LHCN-M2 (cell line): ENCODE measurements at places on chromosomes 2 and 18. TPM values are rescaled to one million over a fixed set of nuclear protein-coding genes. Genes with fewer than 3 reads are reported as not detected.

CRYGC gene
- not detected in 2 replicates for total RNA-seq

GRCh38 chr2:171675810-171676345 is 11.4 kb upstream of the DYNC1I2 start:
- DNase-seq, result no peak

DNA sequence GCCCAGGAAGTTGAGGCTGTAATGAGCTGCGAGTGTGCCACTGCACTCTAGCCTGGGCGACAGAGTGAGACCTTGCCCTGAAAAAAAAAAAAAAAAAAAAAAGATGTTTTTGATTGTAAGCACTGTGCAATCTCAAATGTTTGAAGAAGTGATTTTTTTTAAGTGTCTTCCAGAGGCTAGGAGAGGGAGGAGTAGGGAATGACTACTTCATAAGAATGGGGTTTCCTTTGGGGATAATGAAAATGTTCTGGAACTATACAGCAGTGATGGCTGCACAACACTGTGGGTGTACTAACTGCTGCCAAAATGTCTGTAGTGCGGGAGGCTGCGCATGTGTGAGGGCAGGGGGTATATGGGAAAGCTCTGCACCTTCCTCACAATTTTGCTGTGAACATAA is 83.7 kb downstream of the MCFD2 start:
- no peak for DNase-seq

GRCh38 chr2:216001216-216002100 is 11.9 kb downstream of the MREG start:
- DNase-seq, result no peak

THAP4 gene
- total RNA-seq, result 59.4 and 63.5 TPM in 2 replicates

GRCh38 chr2:229254206-229254605 is 16.9 kb downstream of the PID1 start:
- no peak for DNase-seq

ATP6V1C2 gene
- not detected in 2 replicates for total RNA-seq

DNA sequence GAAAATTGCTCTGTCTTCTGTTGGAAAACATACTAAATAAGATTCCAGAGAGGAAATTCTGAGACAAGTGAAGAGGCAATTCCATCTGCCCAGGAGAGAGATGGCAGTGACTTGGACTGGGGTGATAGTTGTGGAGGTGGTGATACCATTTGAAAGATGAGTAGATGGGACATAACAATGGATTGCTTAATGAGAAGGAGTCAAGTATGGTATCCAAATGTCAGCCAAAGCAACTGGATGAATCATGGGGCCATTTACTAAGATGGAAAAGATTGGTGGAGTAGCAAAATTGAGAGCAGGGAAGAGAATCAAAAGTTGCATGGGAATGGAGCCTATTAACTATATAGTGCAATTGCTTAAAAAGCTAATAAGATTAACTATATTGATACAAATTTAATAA is 222.1 kb downstream of the ETAA1 start:
- DNase-seq, result peak; percentile 1

GRCh38 chr2:59761966-59762365 is 791.5 kb downstream of the BCL11A start:
- no peak for DNase-seq

TNP1 gene
- not detected in 2 replicates for total RNA-seq

NETO1 gene
- not detected in 2 replicates for total RNA-seq

GRCh38 chr2:181566334-181567032 is 90.4 kb downstream of the CERKL start:
- peak; percentile 47 for DNase-seq

GRCh38 chr2:181682795-181683517 is 2.6 kb upstream of the NEUROD1 start:
- no peak for DNase-seq

KANSL1L gene
- total RNA-seq, result 4.1 and 8.7 TPM in 2 replicates

ALS2 gene
- total RNA-seq, result 24.0 and 25.8 TPM in 2 replicates

- DNase-seq, result no peak
These were observed 48.0 kb downstream of the DDX18 start for GRCh38 chr2:117862459-117862858.

DNA sequence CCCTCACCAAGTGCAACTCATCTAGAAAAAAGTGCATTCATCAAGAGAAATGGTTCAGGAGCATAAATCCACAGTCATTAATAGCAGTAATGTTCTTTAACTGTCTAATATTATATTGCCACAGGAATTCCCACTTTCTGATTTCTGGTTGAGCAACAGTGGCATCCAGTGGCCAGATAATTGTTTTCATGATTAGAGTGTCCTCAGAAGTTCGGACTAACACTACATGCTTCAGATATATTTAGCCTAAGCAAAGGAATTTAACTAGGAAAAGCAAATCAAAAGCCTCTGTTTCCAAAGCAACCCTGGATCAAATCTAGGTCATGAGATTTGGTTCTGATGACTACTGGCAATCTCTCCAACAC is 9.8 kb upstream of the ERBB4 start:
- DNase-seq, result peak; percentile 34
